ENCODE measurements at places on chromosomes 1 and 21.
A peak's percentile ranks its signal among the peaks of the same experiment; 100 is the strongest.

DNA sequence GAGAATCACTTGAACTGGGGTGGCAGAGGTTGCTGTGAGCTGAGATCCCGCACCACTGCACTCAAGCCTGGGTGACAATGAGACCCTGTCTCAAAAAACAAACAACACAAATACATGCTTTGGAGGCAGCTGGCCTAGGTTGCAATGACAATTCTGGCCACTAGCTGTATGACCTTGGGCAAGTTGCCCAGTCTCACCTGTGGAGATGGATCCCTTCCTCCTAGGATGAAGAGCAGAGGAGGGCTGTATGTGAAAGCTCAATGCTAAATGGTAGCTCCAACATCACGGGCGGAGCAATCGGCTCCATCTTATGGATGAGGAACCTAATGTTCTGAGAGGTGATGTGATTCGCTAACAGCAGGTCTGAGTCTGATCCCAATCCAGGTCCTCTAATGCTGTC lies 20.6 kb downstream of the ADORA1 start:
- DNase-seq, result no peak

GRCh38 chr1:32052887-32053286 lies 19.9 kb upstream of the TMEM39B start:
- no peak for DNase-seq

DNA sequence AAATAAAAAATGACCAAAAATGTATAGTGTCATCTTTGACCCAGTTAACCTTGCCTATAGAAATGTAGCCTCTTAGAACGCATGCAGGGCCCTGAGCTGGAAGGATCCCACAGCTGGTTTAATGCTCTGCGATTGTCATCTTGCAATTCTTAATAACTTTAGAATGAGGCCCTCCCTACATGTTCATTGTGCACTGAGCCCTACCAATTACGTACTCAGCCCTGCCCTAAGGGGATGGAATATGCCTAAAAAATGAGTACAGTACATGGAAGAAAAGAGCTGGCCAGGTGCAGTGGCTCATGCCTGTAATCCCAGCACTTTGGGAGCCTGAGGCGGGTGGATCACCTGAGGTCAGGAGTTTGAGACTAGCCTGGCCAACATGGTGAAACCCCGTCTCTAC lies 57.8 kb upstream of the BCAR3 start:
- DNase-seq, result no peak

GRCh38 chr1:229223498-229223897 lies 47.4 kb upstream of the RAB4A start:
- DNase-seq, result no peak

- DNase-seq, result no peak
These were observed 2.4 kb downstream of the VPS13D start for GRCh38 chr1:12232221-12232620.

- no peak for DNase-seq
These were observed 55.8 kb upstream of the PRDX6 start for GRCh38 chr1:173421286-173421685.

DNA sequence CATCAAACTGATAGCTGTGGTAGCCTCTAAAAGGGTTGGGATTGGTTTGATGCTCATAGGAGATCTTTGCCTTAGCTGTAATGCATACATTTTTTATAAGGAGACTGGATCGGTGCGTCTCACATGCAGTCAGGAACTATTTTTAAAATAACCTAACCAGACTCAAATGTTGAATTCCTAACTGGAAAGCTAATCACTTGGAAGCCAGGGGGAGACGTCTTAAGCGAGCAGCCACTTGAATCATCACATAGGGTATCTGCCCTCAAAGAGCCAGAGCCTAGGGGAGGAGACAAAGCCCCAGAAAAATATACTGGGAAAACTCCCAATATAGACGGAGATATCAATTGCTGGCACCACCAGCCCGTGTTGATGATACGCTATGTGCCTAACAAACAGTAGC lies 61.7 kb upstream of the PUM1 start:
- DNase-seq, result no peak

GRCh38 chr1:147634645-147635044 lies 35.7 kb downstream of the ACP6 start:
- no peak for DNase-seq

DNA sequence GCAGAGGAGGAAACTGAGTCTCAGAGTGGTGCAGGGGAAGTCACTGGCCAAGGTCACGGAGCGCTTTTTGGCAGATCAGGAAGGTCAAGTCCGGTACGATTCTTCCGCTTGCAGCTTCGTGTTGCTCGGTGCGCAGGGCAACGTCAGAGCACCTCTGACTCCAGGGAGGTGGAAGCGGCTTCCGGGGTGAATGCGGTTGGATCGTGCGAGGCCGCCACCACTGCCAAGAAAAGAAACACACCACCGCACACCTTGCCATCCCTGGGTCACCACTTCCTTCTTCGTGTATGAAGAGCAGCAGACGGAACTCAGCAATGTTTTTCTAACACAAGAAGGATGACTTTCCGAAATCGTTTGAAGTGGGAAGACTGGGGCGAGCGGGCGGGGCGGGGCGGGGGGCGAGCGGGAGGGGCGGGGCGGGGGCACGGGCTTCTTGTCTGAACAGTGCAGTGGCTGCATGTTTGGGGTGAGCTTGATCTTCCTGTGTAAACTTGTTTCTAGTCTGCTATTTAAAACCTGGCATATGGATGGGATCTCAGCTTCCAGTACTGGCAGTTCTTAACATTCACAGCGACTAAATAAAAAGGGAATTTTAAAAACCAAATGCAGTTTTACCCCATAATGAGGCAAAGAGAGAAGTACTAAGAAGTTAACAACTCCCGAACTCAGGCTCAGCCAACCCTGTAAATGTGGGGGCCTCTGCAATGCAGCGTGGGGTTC lies 300.0 kb downstream of the RRAGC start:
- DNase-seq, result peak; percentile 87

DNA sequence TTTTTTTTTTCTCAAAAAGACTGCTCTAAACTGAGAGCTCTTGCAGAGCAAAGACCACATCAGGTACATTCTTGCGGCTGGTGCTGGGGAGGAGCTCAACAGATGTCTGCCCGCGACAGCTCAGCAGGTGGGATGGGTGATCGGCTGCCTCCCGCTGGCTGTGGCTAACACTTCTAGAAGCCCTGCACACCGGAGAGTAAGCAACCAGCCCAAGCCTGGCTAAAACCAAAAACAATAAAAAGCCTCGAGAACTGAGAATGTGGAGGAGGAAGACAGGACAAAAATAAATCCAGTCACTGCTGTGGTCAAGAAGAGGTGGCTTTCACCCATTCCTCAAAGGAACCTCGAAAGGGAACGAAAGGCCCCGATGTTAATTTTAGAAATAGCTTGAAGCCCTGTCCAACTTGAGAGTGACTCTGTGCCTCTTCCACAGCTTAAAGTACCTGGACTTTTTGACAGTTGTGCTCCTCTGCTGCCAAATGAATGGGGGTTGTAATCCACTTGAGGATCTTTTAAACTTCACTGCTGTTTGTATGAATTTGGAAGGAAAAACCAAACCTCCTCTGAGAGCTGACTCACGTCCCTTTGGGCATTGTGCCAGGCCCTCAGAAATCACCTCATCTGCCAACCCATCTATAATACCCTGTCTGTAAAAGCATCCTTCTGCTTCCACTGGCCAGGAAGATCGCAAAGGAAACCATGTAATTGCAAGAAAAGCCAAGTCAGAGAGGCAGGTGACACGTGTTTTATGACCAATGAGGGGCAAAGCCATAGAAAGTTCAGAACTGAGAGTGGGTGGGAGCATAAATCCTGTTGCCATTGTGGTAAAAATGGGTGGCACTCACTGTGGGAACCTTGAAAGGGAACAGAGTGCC lies 78.6 kb downstream of the KCNN3 start:
- peak; percentile 61 for DNase-seq

- DNase-seq, result peak; percentile 33
These were observed 74.3 kb upstream of the COG2 start for GRCh38 chr1:230568008-230568407.

GRCh38 chr1:95126366-95126765 lies 9.2 kb downstream of the TLCD4 start:
- DNase-seq, result no peak

DNA sequence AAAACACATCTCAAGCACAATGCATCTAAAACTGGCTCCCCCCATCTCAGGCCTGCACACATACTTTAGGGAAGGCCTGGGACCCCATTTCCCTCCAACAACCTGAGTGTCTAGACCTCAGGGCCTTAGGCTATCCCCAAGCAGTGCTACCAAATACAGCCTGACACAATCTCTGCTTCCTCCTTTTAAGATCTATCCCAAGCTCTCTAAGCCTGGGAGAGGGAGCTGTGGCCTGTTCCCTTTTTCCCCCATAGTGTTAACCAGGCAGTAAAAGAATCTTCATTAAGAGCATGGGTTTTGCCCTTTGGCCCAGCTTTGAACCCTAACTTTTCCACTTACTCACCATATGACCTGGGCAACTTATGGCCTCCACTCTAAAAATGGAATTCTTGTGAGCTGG lies 10.8 kb upstream of the COL8A2 start:
- no peak for DNase-seq

DNA sequence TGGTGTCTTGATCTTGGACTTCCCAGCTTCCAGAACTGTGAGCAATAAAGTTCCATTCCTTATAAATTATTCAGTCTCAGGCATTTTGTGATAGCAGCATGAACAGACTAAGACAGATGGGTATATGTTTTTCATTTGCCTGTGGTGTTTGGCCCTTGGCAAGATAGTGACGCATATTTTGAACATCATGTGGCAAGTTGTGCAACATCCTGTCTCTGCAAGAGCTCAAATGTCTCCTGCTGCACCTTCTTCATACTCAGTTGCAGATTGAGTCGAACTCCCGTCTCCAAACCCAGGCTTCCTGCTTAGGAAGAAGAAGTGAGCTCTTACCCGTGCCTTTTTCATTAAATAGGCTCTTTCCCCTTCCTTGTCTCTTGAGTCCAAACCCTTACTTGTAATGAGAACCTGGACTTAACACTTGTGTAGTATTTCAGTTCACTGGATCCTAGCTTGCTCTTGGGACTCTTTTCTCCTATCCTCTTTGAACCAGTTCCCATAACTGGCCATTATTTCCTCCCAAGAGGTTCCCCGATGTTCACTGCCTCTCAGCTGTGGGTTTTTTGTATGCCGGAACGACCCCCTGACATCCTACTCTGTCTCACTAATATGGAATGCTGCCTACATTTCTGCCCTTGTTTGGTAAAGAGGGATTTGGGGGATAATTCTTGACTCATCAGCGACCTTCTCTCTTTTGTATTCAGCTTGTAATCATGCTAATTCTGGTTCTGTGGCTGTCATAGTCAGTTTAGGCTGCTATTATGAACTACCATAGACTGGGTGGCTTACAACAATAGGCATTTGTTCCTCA lies 125.0 kb upstream of the KCNK2 start:
- no peak for DNase-seq

GRCh38 chr1:23810818-23811540 lies 10.4 kb upstream of the GALE start:
- DNase-seq, result peak; percentile 37

- no peak for DNase-seq
These were observed 74.1 kb downstream of the GALNT2 start for GRCh38 chr1:230141021-230141648.

DNA sequence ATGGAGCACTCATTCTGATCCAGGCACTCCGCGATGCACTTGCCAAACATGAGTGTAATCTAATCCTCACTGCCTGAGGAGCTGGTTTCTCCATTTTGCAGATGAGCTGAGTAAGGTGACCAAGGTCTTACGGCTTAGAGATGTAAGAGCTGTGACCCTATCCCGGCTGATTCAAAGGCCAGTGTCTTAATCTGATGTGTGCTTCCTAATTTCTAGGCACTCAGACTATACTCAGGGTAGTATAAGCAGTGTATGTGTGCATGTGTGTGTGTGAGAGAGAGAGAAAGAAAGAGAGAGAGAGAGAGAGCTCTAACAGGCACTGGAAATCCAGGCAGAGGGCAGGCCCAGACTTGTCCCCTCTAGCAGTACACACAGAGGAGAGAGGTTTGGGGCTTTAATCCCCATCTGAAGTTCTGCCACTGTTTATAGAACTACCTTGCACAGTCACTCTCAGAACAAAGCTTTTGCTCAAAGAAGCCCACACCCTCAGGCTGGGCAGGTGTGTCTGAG lies 188.2 kb downstream of the ZBTB18 start:
- DNase-seq, result no peak

GRCh38 chr1:85481688-85482087 lies 16.7 kb upstream of the DDAH1 start:
- DNase-seq, result no peak

- DNase-seq, result no peak
These were observed 10.4 kb upstream of the KCNAB2 start for GRCh38 chr1:6035303-6035702.

- no peak for DNase-seq
These were observed 182.4 kb downstream of the DISC1 start for GRCh38 chr1:231808990-231809389.

DNA sequence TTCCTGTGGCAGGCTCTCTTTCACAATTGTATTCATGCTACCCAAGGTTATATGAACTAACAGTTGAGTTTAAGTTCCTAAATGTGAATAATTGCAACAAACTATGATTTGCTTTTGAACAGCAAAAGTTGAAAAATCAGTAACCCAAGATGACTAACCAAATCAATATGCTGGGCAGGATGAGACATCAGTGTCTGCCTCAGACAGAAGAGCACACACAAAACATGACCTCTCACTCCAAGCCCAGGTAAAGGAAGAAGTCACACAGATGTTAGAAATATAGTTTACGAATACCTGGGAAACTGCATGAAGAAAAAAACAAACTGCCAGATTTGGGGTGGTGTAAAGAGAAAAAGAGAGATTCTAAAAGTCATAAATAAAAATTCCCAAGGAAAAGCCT lies 3.5 kb downstream of the OR2L13 start:
- DNase-seq, result no peak

DNA sequence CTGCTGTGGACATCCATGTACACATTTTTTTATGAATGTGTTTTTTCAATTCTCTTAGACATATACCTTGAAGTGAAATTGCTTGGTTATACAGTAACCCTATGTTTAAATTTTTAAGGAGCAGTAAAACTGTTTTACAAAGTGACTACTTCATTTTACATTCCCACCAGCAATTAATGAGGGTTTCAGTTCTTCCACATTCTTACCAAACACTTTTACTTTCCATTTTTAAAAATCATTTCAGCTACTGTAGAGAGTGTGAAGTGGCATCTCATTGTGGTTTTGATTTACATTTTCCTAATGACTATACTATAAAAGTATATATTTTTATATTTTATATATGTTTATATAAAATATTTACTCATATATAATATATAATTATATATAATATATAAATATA lies 1221.5 kb downstream of the PLA2G4A start:
- no peak for DNase-seq

- no peak for DNase-seq
These were observed 67.7 kb upstream of the RAB4A start for GRCh38 chr1:229203030-229203751.

DNA sequence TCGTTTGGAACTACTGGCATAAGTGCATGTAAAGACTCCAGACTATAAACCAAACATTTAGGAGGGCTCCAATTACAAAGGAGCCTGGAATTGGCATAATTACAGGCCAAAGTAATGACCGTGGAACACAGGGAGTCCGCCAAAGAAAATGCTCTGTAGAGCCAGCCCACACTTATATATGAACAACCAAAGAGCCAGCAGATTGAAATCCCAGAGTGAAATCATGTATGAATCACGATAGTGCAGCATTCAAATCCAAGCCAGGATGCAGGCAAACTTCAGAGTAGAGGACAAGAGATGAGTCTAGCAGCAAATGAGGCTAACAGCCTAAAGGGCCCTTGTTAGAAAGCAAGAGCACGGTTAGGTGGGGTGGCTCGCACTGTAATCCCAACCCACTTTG lies 13.1 kb downstream of the VPS26C start:
- no peak for DNase-seq

Data from T-helper 2 cell treated with Interferon-gamma antibody and Interleukin-4, amounts not matched to agents 5 μg/mL and 100 μg/mL, for 36 hours (primary cell).